Right renal cortex interstitium (tissue), 3 donors: ENCODE measurements at places on chromosomes 1 and 21.

GRCh38 chr1:186620566-186621350, 59.5 kb downstream of the PTGS2 start:
- no peak for DNase-seq

- no peak for DNase-seq
Measured at GRCh38 chr1:13749543-13750341, 49.8 kb downstream of the PRDM2 start.

GRCh38 chr1:235876402-235876841, 9.7 kb upstream of the LYST start:
- DNase-seq = no peak

GRCh38 chr1:101136739-101137138, 100.1 kb upstream of the S1PR1 start:
- no peak for DNase-seq

DNA sequence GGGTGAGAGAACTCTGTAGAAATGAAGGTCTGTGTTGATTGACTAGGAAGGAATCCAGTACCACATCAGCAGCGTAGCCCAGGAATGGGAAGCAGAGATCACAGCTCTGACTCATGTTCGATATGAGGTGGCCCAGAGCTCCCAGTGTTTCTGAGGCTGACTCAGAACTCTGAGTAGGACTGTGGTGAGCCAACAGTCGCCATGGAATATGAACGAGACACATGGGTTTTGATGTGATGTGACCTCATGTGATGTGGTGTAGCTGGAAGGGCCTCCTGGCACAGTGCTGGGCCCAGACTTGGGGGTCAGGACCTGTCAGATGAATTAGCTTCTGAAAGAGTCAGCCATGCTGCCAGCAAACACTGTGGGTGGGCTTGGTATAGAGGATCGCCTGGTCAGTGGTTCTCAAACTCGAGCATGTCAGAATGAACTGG, 237.0 kb downstream of the MRPL39 start:
- no peak for DNase-seq

DNA sequence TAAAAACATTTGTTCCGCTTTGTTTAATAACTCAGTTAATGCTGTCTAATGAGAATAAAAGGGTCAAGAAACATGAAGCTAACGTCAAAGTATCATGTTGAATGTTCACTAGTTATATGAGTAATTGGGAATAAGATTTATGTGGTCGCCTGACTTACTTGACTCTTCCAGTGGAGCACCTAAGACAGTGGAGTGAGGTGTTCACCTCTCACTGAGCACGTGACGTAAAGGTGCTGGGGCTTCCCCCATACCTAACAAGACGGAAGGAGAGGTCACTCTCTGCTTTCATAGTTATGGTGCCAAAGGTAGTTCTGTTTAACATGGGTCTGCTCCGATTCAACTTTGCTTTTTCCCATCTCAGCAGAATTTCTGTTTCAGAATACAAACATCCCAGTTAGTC, 686 bp downstream of the KMO start:
- no peak for DNase-seq

DNA sequence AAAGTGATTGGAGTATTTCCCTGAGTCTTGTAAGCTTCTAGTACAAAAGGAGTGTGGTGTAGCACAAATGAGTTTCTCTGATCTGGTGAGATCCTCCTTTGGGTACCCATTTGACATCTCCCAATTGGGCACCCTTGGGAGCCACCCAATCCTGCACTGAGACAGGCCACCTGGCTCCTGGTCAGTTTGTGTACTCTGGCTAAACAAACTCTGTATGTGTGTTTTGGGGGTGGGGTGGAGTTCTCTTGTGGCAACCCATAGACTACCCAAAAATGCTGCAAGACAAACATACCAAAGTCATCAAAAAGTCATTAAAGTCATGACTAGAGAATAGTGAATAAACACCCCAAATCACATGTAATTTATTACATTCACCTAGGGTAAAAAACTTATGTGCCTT, 8.4 kb upstream of the HIVEP3 start:
- no peak for DNase-seq

- no peak for DNase-seq
Measured at GRCh38 chr1:155962599-155963211, 15.6 kb downstream of the ARHGEF2 start.

DNA sequence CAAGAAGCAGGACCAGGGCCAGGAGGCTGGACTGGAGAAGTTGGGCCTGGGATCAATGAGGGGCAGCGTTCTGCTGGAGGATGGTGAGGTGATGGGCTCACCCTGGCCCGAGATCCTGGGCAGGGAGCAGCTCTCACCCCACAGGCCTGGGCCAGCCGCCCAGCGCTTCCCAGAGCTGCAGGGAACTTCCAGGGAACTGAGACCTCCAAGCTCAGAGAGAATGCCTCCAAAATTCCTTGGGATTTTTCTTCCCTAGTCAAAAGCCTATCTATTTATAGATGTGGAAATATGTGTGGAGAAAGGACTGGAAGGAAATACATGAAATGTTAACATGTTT, 121.2 kb downstream of the SPSB1 start:
- no peak for DNase-seq

DNA sequence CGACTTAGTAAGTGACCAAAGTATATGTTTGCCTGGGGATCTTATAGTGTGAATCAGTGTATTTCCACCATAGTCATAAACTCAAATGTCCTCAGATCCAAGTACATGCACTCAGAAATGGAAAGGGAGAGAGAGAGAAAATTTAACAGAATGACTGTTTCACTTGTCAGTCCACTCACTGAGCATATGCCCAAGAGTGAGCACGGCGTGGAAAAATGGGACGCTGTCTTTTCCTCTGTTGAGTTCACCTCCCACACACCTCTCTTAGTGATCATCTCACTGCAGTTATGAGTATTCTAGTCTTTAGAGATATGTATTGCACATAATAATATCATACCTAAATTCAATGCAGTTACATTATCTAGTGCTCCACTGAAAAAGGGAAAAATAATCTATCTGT, 156.8 kb upstream of the PRMT6 start:
- no peak for DNase-seq

GRCh38 chr1:71494163-71494562, 413.3 kb upstream of the ZRANB2 start:
- no peak for DNase-seq

GRCh38 chr1:233090746-233091494, 140.5 kb downstream of the NTPCR start:
- no peak for DNase-seq

DNA sequence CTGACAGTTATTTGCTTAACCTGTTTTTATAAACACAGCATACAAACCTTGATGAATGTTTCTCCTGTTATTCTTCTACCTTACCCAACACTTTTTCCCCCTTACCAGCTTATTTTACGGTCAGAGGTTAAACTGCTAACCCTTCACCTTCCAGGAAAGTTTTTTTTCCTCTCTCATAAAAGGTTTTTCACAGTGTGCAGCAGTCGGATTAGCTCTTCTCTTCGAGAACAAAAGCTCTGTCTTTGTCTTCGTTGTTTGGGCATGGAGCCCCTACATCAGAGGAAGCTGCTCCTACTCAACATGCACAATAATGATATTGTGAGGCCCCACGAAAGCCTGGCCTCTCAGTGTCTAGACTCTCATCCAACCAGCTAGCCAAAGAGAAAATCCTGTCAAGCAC, 42.0 kb downstream of the DENND1B start:
- no peak for DNase-seq

- DNase-seq = no peak
Measured at GRCh38 chr1:227604446-227604845, 41.1 kb downstream of the ZNF678 start.

- DNase-seq = no peak
Measured at GRCh38 chr1:58409890-58410289, 136.6 kb downstream of the OMA1 start.

GRCh38 chr1:76037324-76037723, 37.2 kb upstream of the ST6GALNAC3 start:
- no peak for DNase-seq

GRCh38 chr1:6317098-6317760, 56.3 kb upstream of the GPR153 start:
- DNase-seq = no peak

DNA sequence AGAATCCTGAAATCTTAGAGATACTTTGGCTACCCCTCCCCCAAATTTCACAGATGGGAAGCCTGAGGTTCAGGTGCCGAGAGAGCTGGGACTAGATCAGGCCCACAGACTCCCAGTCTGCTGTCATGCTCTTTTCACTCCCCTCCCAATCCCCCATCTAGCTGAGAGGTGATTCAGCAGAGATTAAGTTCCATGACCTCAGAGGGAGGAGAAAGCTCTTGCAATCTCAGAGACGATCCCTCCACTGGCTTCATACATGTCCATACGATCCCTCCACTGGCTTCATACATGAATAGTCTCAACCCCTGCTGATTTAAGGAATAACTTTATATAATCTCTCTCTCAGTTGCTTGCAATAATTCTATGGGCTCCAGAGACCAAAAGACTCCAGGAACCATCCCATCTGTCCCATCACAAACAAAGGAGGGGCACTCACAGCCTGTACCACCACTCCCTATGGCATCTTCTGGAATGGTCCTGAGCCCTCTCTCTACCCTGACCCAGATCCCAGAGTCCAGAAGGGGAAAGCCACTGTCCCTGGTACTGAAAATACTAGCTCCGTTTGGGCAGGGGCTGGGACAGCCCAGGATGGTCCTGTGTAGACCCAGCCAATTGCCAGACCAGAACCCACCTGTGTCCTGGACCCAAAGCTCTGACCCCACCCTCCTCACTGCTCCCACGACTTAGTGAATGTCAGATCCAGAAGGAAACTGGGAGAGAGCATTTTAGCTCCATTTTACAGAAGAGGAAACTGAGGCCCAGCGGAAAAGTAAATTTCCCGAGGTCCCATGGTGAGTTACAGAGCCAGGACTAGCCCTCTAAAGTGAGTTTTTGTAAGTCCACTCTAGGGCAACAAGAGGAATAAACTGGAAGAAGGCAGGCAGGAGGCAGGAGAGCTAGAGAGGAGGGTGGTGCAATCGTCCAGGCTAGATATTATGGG, 27.1 kb downstream of the RIMS3 start:
- no peak for DNase-seq

- DNase-seq = no peak
Measured at GRCh38 chr1:173112129-173112528, 61.4 kb upstream of the TNFSF18 start.

DNA sequence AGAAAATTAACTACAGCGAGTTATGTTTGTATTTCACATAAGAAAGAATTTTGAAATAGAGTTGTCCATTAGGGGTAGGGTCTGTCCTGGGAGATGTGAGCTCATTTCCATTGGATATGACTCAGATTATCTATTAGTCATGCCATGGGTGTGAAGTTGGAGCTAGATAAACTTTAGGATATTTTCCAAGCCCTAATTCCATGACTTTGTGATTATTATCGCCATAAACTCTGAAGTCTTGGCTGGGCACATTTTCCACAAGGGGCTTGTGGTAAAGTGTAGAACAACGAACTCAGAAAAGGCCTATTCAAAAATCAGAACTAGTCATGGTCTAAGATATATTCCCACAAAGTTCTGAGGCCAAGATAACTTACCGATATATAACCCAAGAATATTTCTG, 396.6 kb downstream of the DPYD start:
- DNase-seq = no peak

GRCh38 chr1:5907966-5908365, 84.3 kb downstream of the NPHP4 start:
- DNase-seq = no peak

DNA sequence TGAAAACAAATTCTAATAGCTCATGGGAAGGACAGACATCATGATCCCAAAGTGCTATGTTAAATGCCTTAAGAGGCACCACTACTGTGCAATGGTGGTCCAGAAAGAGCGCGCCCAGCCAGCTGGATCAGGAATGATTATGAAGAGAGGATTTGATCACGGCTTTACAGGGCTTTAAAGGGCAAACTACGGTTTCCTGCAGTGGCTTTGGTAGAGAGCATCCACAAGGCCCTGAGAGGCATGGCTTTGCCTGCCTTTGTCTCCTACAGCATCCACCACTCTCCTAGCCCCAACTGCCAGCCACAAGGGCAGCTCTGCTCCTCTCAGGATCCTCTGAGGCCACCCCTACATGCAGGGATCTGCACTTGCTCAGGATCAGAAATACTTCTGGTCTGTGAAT, 40.7 kb downstream of the ZNF281 start:
- DNase-seq = no peak

GRCh38 chr1:214636436-214636835, 33.4 kb downstream of the CENPF start:
- DNase-seq = no peak

GRCh38 chr1:36160388-36160948, 4.5 kb downstream of the MAP7D1 start:
- DNase-seq = no peak

- DNase-seq = no peak
Measured at GRCh38 chr1:200965111-200965805, 58.3 kb downstream of the KIF21B start.

- DNase-seq = no peak
Measured at GRCh38 chr21:37230632-37231248, 36.4 kb downstream of the VPS26C start.

DNA sequence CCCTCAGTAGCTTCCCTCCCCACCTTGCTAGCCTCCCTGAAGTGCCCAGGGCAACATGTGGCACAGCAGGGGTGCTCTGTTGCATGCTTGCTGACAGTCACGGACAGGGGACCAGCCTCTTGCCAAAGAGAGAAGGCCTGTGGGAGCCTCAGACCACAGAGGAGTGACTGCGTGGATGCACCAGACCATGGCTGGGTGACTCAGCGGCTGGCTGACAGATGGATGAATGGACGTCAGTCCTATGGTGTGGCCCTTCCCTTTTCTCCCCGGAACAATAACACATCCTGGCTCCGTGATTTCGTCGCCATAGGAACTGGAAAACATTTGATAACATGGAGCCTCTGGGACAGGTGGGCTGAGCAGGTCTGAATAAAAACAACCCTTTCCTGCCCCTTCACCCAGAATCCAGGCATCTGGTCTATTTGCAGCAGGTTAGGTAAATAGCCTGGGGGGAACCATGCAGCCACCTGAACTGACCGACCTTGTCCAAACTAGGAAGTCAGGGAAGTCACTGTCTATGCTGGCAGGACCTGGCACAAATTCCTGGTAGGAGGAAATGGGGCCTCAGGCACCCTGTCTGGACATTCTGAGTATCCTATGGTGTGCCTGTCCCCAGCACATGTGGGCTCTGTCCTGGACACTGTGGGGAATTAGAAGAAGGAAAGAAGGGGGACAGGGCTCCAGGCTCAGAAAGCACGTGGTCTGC, 53.3 kb downstream of the NENF start:
- DNase-seq = no peak

DNA sequence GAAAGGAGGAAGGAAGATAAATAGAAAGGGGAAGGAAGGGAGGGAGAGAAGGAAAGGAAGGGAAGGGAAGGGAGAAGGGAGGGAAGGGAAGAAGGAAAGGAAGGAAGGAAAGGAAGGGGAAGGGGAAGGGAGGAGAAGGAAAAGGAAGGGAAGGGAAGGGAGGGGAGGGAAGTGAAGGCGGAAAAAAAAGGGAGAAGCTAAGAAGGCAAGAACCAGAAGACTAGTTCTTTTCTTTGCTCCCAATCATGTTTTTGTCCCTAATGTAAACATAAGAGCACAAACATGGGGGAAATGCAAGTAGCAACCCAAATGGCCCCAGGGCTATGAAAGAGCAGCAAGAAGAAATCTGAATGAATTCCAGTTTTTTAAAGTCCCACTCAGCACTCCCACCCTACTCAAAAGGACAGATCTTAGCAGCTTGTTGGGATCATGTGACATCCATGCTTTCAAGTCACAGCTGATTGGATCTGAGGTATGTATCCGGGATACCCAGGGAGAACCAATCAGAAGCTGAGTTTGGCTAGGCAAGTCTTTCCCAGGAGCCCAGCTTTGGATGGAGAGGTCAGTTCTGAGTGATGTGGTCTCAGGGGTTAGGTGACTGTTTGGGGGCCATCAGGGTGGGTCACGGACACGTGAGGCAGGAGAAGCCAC, 24.2 kb upstream of the FHAD1 start:
- no peak for DNase-seq

- DNase-seq = no peak
Measured at GRCh38 chr1:64033667-64034220, 169.7 kb upstream of the UBE2U start.
